PC-9 (cell line): ENCODE measurements at places on chromosomes 6 and 20. TPM values are rescaled to one million over a fixed set of nuclear protein-coding genes. Genes with fewer than 3 reads are reported as not detected.

Gene WRNIP1
- total RNA-seq: 61.4 and 69.5 TPM in 2 replicates

Gene CD40
- total RNA-seq: 7.3 and 13.6 TPM in 2 replicates

Gene ULBP1
- 2.8 and 3.3 TPM in 2 replicates for total RNA-seq

Gene TMC2
- total RNA-seq: not detected in 2 replicates

Gene GPSM3
- total RNA-seq: 8.6 and 10.4 TPM in 2 replicates

Gene BPI
- total RNA-seq: not detected in 2 replicates

DNA sequence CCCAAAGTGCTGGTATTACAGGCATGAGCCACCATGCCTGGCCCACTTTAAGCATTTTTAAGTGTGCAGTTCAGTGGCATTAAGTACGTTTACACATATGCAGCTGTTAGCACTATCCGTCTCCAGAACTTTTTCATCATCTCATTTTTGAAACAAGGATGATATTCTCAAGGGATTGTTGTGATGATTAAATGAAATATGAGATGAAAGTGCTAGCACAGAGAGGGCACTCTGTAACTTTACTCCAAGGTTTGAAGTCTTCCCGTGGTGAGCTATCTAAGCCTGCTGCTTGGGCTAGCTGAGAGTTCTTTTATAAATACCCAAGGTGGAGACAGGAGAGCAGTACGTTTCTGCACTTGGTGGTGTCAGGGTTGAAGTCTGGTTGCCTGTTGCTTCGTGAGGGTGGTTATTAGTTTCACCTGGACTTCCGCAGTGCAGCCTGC is 6.6 kb downstream of the TM9SF4 start:
- no peak for DNase-seq

DNA sequence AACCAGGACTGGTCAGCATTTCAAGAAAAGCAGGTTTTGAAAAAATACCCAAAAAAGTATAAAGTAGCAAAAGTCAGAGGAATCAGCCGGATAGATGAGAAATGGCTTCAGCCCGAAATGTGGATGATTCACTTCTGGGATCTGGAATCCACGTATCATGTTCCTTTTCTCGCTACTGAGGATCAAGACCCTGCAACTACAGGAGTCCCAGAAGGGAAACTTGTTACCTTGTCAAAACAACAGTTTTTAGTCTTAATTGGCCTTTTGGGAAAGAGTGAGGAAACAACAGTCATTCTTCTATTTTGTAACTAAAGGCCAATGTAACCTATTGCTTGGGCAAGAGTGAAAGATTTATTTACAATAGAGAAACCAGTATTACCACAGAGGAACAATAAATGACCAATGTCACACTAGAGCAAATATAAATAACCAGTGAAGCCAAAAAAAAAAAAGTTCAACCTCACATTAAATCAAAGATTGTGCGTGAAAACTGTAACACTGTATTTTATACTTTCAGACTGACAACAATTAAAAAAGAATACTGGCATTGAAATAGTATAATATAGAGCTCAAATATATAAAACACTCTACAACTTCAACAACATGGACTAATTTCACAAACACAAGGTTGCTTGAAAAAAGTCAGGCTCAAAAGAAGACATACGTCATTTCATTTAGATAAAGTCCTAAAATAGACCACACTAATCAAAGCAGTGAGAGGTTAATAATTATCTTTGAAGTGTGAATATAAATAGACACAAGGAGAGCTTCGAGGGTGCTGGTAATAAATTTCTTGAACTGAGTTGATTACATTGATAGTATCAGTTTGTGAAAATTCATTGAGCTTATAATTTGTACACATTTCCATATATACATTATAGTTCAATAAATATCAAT is 116.2 kb downstream of the GFRAL start:
- DNase-seq: no peak

GRCh38 chr6:54291146-54291545 is 17.1 kb upstream of the TINAG start:
- DNase-seq: no peak

DNA sequence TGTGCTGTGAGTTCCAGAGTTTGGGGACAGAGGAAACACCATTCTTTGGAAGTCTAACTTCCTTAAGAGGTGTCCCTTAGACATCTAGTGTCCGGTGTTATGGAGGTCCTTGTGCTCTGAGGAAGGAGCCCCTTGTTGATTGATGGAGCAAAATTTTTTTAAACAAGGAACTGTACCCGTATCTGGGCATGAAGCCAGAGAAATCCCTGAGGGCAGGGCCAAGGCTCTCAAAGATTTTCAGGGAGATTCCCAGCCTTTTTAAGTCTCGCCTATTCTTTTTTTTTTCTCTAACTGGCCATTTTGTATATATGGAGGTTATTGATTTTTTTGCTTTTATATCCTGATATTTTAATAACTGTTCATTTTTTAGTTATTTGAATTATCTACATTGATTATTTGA is 45.9 kb downstream of the TRIM38 start:
- no peak for DNase-seq

GRCh38 chr6:138662471-138662870 is 111.1 kb upstream of the CCDC28A start:
- DNase-seq: peak; percentile 7

- DNase-seq: no peak
These were observed 455.5 kb upstream of the FLRT3 start for GRCh38 chr20:14792915-14793314.

- no peak for DNase-seq
These were observed 8.4 kb upstream of the PPP1R14C start for GRCh38 chr6:150134280-150134920.

GRCh38 chr20:6838181-6838826 is 70.8 kb downstream of the BMP2 start:
- DNase-seq: no peak

- DNase-seq: no peak
These were observed 127.8 kb downstream of the SLC16A10 start for GRCh38 chr6:111215131-111215530.

DNA sequence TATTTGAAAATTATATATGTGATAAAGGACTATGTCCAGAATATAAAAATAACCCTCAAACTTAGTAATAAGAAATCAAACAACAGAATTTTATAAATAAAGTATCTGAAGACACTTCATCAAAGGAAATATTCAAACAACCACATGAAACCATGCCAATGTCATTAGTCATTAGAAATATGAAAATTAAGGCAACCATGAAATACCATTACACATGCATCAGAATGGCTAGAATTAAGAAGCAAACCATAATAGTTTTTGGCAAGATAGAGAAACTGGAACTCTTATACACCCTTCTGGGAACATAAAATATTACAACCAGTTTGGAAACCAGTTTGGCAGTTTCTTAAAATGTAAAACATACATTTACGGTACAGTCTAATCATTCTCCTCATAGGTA is 137.2 kb upstream of the ADGRB3 start:
- no peak for DNase-seq

DNA sequence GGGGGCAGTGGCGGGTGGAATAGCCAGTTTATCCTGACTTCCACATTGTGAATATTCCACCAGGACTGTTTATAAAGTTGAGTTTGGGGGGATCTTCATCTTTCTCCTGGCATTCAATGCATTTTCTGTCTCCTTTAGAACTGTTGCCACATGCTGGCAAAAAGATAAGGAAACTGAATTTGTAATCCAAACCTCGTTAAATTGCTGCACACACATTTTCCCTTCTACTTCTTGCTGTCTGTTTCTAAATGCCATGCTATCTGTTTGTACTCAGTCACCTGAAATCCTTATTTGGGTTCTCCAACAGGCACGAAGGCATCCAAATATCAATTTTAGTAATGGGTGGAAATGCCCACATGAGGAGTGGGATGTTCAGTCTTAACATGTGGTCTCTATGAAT is 180.2 kb upstream of the CCN2 start:
- no peak for DNase-seq

DNA sequence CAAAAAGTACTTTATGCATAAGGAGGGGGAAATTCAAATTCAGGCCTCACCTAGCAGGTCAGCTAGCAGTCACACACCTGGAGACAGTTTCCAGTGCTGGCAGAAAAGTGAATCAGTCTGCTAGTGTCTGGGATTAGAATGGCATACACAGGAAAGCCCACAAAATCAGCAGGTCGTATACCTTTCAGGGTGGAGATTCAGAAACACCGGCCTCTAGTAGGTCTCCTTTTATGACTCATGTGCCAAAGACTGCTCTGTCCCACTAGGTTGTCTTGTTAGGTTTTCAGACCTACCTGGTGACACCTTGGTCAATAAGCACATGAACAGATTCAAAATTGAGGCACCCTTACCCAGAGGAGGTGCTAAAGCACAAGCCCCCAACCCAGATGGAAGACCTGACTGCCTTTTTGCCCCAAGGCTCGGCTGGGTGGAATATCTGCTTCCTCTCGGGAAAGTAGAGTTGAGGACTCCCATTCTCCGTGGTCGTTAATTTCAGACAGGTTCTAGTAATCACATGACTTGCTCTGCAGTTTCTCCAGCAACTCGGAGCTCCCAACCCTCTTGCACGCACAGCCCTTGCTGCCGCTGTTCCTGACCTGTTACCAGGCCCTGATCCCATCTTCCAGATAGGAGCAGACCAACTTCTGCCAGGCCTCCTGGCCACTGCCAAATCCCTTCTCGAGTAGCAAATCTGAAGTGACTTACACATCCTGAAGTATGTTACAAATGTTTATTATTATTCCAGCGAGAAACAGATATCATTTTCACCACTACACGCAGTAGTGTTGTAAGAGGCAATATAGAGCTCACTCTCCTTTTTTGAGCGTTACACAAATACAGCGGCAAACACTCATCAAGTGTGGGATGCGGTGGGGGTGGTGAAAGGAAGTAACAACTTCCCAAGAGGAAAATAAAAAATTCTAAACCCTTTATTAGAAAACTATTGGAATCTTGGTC is 46.6 kb downstream of the AGPAT4 start:
- no peak for DNase-seq

DNA sequence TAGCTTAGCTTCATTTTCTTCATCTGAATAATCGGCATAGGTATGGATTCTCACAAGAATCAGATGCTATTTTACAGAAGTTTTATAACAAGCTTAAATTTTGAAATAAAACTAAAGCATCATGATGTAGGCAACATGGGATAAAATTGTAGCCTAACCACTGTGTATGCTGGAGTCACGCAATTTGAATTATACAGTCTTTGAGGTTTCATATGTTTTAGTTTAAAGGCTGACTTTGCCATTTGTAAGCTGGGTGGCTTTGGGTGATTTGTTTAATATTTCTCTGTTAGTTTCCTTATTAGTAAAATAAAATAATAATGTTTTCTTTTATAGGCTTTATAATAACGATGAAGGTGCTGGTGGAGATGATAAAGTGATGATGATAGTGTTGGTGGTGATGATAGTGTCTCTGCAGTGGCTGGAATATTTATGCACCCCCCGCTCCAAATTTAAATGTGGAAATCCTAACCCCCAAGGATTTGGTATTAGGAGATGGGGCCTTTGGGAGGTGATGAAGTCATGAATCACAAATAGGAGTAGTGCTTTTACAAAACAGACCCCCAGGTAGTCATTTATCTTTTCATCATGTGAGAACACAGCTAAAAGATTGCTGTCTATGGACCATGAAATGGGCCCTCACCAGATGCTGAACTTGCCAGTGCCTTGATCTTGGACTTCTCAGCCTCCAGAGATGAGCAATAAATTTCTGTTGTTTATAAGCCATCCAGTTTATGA is 42.0 kb downstream of the DOK5 start:
- DNase-seq: no peak

DNA sequence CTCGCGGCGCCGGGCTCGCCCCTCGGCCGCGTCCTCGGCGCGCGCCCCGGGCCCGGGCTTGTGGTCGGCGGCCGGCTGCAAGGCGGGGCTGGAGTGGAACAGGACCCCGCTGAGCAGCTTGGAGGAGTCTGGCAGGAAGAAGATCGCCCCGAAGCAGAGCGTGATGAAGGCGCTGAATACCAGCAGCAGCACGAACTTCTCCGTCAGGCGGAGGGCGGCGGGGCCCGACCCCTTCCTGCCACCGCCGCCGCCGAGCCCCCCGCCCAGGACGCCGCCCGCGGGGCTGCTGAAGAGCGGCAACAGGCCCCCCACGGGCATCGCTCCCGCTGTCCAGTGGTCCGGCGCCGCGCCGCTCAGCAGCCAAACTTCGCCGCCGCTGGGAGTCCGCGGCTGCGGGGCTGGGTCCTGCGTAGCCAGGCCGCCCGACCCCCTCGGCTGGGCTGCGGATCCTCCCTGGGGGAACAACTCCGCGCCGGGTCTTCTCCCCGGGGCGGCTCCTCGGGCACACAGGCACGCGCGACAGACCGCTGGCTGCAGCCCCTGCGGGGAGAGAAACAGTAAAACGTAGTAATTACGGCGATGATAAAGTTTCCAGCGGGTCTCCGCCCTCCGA is 707 bp downstream of the MAN1A1 start:
- peak; percentile 16 for DNase-seq

- no peak for DNase-seq
These were observed 41.7 kb upstream of the EMILIN3 start for GRCh38 chr20:41408156-41408794.

GRCh38 chr6:90370493-90370959 is 73.9 kb upstream of the BACH2 start:
- no peak for DNase-seq

DNA sequence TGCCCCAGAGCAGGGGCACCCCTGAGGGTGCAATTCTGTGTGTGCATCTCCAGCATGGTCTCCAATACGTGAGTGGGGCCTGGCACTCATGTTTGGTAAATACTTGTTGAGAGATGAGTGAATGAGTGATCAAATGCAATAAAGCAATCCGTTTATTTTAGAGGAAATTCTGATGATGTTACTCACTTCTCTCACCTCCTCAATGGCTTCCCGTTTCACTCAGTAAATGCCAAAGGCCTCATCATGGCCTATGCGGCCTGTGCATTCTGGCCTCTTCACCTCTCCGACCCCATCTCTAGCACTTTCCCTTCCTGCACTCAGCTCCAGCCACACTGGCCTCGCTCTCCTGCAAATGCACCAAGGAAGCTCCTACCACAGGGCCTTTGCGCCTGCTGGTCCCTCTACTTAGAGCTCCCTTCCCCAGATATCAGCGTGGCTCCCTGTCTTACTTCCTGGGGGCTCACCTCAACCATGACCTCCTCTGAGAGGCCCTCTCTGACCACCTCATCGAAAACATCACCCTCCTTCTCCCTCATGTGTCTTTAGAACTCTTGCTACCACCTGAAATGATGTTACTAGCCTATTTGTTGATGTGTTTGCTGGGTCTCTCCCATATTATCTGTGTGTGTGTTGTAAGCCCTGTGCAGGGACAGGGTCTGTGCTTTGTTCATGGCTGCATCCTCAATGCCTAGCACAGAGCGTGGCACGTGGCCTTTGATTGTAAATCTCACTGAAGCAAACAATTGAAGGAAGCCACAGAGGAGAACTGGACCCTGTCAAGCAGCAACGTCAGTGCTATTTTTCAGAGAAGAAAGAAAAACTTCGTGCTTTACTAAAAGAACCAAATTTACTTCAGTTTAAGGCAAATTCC is 42.6 kb downstream of the RAB44 start:
- DNase-seq: no peak

GRCh38 chr6:49088631-49089030 is 374.4 kb downstream of the MMUT start:
- no peak for DNase-seq
